Vagina (tissue), 2 donors: ENCODE measurements at places on chromosomes 7 and 10.

- no peak for DNase-seq
Observed at GRCh38 chr7:100836812-100837098, 9.4 kb upstream of the EPHB4 start.

- DNase-seq: no peak
Observed at GRCh38 chr7:132878204-132878919, 203.5 kb downstream of the CHCHD3 start.

DNA sequence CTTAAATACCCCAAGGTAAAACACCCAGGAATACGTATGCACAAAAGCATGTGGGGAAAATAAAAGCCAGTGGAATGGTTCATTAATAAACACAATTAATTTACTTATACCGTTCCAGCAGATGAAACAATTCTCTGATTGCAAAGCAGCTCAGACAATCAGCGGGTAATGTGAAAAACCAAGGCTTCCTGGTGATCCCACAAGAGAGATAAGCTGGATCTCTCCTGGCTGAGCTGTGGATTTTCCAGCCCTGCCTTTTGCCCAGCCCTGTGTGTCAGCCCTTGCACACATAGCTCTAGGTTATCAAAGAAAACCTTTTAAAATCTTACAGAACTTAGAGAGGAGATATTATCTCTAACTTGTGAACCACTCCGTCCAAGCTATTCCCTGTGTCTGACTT, 1010.7 kb upstream of the AUTS2 start:
- DNase-seq: no peak

DNA sequence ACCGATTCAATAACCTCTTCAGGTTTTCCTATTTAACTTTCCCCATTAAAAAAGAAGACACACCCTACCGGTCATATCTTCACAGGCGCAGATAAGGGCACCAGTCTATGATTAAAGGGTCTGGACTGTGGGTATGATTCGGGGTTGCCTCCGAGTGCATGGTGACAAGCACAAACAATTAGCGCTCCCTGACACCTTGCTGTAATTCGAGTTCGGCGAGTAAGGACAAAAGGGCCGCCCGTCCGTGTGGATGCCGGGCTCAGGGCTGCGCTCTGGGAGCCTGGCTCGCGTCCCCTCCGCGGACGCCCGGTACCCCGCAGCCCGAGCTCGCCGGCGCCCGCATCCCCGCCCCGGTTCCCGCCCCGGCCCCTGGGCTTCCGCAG, 111.9 kb upstream of the RHEB start:
- no peak for DNase-seq

DNA sequence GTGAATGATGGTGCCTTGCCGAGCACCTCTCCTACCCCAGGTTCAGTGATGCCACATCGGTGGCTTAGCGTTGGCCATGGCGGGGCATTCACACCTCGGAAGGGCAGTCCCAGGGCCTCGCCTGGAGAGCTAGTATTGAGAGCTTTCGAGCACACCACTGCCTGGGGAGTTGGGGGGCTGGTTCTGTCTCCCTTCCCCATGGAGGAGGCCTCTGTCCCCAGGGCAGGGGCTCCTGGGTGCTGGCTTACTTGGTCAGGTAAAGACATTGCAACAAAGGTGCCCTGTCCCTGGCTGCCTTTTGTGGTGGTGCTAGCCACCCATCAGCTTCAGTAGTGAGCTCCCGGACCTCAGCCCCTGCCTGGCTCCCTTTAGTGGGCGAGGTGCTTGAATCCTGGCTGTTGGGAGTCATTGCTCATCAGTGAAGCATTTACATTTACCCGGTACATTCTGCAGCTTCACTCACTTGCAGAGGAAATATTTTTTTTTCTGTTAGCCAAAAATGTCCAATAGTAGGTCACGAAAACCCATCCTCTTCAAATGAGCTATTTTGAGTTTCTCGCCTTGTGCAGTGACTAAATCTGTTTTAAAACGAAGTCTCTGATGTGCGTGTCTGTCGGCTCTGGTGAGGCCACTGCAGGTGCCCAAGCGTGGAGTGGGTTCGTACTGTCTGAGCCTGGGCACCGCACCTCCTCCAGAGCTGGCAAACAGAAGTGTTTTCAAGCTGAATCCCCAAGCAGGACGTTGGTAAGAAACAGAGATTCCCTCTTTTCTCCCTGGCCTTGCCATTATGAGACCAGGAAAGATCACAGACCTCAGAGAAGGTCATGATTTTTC, 95.5 kb downstream of the INPP5A start:
- DNase-seq: no peak

DNA sequence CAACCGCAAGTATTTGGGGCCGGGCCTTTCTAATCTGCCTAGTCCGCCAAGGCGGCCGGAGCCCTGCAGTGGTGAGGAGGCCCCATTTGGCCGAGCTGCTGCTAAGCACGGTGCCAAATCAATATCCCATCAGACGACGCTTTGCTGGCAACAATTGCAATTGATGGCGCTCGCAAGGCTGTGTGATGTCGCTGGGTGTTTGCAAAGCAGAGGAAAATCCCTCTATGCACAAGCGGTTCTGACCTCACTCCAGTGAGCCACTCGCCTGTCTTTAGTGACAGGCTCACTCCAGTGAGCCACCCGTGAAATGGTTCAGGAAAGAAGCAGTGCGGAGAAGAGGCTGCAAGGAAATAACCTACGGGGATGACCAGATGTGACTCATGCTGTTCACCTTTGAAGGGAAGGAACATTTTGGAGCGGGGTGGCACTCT, 18.3 kb upstream of the PDE1C start:
- peak; percentile 80 for DNase-seq

DNA sequence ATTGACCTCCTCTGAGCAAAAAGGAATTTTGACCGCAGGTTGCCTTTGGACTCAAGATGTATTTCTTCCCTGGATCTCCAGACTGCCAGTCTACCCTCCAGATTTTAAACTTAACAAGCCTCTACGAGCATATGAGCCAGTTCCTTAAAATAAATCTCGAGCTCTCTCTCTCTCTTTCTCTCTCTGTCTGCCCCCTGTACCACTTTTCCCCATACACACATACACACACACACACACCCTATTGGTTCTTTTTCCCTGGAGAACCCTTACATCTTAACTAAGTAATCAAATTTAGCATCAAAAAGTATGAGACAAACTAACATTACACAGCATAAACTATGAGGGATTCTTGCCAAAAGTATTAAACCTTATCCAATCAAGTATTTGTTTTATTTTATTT, 11.4 kb downstream of the BCAP29 start:
- DNase-seq: no peak

DNA sequence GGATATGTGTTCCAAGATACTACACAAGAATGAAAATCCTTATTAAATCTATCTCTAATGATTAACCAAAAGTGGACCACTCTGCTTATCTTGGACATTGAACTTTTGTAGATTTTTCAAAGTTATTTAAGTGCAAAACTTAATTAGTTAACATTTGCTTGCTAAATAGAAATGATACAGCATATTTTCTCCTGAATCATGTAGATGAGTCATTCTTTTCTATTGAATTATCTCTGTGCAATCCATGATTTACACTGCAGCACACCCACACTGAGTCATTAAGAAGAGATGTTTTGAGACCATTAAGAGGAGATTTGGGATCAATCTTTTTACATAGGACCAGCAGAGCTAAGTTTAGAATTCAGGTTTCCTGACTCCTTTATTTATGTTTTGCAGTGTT, 6.6 kb upstream of the ABCC2 start:
- DNase-seq: no peak

DNA sequence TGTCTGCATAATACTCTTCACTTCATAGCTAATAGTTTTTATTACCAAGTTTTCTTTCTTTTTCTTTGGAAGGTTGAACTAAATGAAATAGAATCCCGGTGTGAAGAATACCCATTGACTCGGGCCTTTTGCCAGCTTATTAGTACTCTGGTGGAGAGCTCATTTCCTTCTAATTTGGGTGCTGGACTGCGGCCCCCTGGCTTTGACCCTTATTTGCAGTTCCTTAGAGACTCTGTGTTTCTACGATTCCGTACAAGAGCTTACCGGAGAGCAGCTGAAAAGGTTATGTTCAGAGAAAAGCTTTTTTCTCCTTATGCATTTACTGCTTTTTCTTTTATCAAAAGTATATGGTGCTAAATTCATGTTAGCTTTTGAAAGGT, 40.2 kb downstream of the NUP205 start:
- no peak for DNase-seq

DNA sequence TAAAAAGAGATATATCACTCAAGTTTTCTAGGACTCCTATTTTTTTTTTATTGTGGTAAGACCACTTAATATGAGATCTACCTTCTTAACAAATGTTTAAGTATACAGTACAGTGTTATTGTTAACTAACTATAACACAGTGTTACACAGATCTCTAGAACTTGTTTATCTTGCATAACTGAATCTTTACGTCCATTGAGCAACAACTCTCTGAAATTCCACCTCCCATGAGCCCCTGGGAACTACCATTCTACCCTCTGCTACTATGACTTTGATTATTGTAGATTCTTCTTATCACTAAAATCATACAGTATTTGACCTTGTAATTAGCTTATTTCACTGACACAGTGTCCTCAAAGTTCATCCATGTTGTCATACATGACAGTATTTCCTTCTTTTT, 22.5 kb upstream of the REEP3 start:
- DNase-seq: no peak

GRCh38 chr10:49550563-49550962, 11.6 kb upstream of the ERCC6 start:
- no peak for DNase-seq

- no peak for DNase-seq
Observed at GRCh38 chr10:15189133-15189885, 20.8 kb upstream of the NMT2 start.

DNA sequence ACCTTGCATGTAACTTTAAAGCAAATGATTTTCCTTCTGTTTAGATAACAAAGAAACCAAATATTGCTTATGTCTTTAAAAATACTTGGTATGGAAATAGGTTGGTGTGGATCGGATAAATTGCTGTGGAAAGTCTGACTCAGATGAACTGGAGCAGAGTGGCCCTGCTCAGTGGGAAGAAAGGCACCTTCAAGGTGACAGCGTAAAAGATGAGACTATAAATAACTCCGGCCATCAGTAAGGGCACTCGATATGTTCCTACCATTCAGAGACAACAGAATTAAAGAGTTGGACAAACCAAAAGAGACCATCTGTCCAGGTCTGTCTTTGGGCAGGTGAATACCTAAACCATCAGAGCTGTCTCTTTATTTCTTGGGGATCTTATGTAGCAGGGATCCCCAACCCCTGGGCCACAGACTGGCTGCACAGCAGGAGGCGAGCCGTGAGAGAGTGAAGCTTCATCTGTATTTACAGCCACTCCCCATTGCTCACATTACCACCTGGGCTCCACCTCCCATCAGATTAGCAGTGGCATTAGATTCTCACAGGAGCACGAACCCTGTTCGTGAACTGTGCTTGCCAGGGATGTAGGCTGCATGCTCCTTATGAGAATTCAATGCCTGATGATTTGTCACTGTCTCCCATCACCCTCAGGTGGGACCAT, 357.1 kb downstream of the PRPF18 start:
- DNase-seq: no peak

DNA sequence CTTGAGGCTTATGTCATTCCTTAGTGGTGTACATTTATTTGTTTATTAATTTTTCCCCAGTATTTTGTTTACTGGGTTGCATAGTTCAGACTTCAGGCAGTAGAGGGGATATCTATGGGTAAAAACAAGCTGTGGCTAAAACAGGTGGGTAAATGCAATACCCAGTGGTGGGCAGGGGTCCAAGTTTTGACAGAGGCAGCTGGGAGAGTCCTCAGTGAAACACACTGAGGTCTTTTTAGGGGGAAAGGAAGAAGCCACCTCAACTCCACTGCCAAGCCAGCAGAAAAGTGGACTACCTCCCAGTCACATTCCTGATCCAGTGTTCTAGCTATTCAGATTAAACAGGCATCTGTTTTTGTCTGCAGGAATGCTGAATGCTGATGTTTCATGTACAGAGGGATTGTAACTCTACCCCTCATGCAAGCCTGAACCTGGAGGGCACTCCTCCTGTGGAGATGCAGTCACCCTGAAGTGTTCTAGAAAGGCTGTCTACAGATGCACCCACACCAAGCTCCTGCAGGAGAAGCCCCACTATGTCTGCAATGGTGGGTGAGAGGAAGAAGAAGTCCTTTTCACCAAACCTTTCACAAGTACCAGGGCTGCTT, 757.8 kb downstream of the INHBA start:
- no peak for DNase-seq

GRCh38 chr10:12414278-12414989, 65.1 kb downstream of the CAMK1D start:
- no peak for DNase-seq

- DNase-seq: no peak
Observed at GRCh38 chr7:137446025-137446424, 102.5 kb upstream of the PTN start.

- no peak for DNase-seq
Observed at GRCh38 chr10:11262494-11263345, 245.0 kb downstream of the CELF2 start.

DNA sequence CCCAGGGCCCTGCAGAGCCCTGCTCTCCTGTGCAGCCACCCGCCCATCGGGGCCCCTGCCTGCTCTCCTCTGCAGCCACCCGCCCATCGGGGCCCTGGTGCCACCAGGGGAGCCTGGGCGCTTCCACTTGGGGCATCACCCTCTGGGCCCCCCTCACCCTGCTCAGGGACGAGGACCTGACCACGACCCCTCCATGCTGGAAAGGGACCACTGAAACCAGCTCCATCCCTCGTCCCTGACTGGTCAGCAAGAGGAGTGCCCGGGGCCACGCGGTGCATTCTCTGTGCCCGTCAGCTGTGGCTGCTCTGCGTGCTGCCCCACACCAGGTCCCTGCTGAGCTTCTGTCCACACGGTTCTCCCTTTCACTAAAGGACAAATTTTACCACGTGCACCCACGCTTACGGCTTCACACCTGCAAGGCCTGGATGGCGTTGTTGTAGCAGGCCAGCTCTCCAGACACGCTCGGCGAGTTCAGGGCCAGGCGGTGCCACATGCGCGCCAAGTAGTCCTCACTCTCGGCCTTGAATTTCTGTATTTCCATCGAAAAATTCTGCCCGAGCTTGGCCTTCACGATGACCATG, 57.6 kb downstream of the CFAP46 start:
- no peak for DNase-seq

GRCh38 chr7:71278257-71278656, 146.3 kb downstream of the GALNT17 start:
- DNase-seq: no peak

GRCh38 chr10:95513941-95514392, 47.2 kb downstream of the SORBS1 start:
- no peak for DNase-seq

DNA sequence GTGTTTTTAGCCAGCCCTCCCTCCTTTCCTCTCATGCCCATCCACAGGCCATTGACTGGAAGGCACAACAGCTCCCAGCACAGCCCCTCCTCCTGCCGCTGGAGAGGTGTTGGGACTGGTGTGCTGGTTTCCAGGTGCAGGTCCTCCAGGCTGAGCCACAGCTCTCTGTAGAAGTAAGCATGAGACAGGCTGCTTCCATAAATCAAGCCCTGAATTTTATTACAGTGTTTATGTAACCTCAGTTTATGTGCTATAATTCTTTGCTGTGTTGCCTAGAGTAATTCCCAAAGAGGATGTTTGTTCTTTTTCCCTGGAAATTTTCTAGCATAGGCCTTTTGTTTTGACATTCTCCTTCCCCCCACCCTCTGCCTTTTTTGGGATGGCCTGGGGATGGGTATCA, 445.8 kb downstream of the AUTS2 start:
- DNase-seq: no peak

- DNase-seq: peak; percentile 84
Observed at GRCh38 chr10:78588194-78588811, 480.5 kb upstream of the ZMIZ1 start.
